ENCODE measurements at places on chromosomes 5 and 9. TPM values are rescaled to one million over a fixed set of nuclear protein-coding genes. Genes with fewer than 3 reads are reported as not detected.

DNA sequence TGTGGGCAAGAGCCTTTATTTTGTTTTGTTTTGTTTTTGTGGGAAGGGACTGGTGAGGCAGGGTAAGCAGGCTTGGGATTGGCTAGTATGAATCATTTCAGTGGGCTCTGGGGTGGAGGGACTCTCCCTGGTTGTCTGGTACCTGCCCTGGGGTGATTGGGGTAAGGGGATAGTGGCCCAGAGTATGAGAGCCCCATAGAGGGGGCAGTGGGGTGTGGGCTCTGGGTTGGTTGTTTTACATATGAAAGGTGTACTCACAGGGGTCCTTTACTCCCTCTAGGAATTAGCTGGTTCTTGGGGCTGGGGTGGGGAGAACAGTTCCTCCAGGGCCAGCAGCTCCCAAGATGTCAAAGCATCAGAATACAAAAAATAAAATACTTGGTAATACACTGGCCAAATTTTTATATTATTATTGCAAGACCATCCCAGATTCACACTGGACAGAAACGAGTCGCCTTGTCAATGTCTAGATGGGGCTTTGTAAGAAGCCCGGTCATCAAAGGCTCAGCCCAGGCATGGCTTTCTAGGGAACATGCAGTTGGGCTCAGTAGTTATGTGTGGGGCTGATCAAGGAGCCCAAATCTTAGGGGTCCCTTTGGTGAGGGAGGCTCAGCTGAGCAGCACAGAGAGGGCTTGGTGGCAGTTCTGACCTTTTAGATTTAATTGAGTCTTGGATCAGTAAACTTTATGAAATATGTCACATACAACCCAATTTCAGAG lies 190.5 kb downstream of the NXNL2 start:
- no peak for DNase-seq

Gene SMIM32
- not detected for total RNA-seq

DNA sequence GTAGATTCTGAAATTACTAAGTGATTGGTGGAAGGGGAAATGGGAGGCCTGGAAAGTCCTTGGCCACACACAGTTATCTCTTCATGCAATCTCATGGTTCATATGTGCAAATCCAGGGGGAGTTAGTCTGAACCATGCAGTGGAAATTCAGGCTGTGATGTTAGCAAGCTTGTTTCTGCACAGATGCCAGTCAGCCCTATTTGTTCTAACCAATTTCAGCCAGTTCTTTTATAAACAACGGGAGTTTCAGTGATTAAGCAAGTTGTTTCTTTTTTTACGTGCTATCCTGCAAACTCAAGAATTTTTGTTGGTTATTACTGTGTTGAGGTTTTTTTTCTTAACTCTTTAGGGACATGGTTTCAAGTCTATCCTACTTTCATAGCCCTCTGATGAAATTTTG lies 298.0 kb downstream of the FER start:
- DNase-seq: no peak

DNA sequence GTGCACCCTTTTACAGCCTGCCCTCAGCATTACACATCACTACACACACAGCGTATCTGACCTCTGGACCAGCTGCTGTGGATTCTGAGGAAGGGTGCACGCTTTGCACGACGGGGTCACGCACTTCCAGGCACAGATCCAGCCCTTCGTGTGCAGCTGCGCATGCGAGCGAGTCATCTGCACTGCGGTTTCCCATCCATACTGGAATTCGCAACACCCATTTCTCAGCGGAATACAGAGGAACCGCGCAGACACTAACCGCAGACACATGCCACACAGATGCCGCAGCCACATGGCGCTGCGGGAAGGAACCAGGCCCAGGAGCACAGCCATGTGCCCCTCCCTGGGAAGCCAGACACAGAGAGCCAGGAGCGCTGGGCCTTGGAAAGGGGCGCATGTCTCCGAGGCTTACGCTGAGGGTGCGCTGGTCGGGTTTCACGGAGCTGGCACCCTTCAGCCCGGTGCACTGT lies 43.5 kb downstream of the PNPLA7 start:
- no peak for DNase-seq

GRCh38 chr5:91146905-91147600 lies 236.1 kb downstream of the ARRDC3 start:
- DNase-seq: no peak

GRCh38 chr9:36690412-36691168 lies 117.9 kb downstream of the MELK start:
- DNase-seq: no peak

Gene NUDT12
- total RNA-seq: 0.78 TPM

- DNase-seq: no peak
These were observed 142.2 kb downstream of the SV2C start for GRCh38 chr5:76225336-76225735.

- DNase-seq: no peak
These were observed 463.7 kb downstream of the CYLC2 start for GRCh38 chr9:103458826-103459225.

DNA sequence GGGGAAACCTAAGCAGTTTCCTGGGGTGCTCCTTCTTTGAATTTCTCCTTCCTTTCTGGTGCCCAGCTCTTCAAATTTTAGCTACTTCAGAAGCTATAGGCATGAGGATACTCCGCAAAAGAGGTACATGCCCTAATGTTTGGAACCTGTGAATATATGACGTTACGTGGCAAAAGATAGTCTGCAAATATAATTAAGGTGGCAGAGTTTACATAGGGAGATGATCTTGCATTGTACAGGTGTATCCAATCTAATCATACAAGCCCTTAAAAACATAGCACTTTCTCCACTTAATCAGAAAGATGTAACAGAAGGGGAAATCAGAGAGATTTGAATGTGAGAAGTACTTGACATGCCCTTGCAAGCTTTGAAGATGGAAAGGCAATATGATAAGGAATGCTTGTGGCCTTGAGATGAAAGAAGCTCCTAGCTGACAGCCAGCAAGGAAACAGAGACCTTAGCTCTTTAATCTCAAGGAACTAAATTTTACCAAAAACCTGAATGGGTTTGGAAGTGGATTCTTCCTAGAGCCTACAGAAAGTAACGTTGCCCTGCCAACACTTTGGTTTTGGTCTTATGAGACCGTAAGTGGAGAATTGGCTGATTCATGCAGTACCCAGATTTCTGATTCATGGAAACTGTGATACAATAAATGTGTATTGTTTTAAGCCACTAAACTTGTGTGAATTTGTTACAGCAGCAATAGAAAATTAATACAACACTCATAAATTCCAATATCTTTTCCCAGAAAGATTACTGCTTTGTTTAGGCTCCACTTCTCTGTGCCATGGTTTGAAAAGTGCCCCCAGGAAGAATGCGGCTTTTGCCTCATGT lies 268.4 kb downstream of the FAM170A start:
- no peak for DNase-seq

GRCh38 chr9:95021166-95021886 lies 294.8 kb downstream of the AOPEP start:
- DNase-seq: no peak

Gene C9orf153
- total RNA-seq: 0.30 TPM

Gene KLHL3
- 16.3 TPM for total RNA-seq

DNA sequence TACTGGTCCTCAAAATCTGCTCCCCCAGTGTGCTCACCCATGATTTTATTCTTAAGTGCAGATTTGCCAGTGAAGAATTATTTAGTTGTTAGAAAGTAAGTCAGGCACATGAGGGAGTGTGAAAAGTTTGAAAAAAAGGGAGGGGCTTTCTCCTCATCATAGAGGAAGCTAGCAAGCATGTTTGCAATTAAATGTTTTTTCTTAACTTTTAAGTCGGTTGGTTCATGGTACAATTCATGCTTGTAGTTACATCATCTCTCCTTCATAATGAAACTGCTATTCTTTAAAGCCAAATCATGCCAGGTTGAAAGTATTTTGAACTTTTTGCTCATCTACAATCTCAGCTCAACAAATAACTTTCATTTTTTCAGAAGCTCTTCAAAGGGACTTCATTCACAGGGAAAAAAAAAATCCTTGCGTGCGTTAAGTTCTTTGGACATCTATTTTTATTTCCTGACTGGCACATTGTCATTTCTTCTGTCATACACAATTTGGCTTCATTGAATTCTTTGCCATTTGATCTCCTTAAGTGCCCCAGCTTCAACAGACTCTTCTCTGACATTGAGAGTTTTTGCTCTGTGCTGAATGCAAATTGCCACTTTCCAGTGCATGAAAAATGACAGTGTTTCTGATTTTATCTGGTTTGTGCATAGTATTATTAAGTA lies 456.9 kb downstream of the TMEM232 start:
- no peak for DNase-seq

Gene SPINK13
- total RNA-seq: not detected

DNA sequence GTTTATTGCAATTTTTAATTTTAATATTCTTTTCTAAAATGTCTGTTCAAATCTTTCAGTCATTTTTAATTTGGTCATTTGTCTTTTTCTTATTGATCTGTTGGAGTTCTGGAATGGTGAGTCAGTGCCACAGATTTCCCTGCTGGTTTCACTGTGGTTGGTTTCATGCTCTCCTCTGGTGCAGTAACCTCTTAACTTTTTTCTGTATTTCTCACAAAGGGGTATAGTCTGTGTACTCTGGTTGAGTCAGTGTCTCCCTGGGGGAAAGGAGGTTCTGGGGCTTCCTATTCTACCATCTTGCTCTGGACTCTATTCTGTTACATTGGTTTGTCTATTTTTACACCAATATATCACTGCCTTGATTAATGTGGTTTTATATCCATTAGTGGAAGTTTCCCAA lies 178.8 kb downstream of the CSNK1G3 start:
- no peak for DNase-seq

GRCh38 chr9:38107811-38108304 lies 38.8 kb upstream of the SHB start:
- no peak for DNase-seq

DNA sequence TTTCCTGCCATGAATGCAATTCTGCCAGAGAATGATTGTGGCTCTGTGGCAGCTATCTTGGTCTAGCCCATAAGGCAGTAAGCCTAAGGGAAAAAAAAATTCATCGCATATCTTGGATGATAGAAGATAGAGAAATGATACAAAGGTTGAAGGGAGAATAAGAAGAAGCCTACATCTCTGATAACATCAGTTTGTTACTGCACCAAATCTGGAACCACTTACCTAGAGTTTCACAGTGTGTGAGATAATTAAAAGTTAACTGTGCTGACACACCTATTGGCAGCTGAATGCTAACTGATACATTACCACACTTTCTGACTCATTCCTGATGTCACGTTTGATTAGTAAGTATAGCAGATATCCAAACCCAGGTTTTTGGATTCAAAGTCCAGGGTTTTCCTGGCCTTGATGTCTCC lies 91.6 kb upstream of the TAF11L2 start:
- DNase-seq: no peak

DNA sequence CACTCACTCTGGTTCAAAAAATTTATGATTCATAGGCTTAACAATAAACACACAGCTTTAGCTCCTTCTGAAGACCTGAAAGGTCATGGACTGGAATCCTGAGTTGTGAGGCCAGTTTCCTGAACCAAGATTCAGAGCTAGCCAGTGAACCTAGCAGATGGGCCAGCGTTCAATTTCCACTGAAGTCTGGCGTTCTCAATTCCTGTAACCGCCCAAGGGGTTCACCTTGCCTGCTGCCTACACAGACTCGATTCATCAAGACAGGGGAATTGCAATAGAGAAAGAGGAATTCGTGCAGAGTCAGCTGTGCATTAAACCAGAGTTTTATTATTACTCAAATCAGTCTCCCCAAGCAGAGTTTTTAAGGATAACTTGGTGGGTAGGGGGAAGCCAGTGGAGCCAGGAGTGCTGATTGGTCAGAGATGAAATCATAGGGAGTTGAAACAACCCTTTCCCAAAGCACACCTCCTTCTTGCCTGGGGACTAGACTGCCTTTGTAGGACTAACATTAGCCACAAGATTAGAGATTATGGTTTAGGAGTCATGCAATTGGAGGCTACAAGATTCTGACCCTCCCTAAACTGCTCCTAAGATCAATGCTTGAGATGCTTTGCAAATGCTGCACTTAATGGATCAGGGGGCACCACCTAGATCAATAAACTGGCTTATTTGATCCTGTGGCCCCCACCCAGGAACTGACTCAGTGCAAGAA lies 117.5 kb upstream of the SHB start:
- no peak for DNase-seq

DNA sequence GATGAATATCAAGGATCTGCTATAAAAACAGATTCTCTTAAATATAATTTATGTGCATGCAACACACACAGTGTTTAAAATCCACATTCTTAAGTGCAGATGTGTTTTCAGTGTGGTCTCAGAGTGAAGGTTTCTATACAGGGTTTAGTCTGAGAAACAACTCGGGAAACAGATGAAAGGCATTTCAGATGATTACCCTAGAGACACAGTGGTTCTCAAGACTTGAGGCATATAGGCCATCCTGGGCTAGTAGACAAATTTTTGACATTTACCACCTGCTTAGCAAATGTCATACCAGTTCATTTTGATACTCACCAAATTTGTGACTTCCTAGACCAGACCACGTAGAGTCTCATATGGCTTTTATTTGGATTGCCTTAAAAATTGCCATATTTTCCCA lies 216.5 kb downstream of the ARL15 start:
- DNase-seq: no peak

GRCh38 chr5:134574521-134574920 lies 49.1 kb downstream of the JADE2 start:
- DNase-seq: no peak

- DNase-seq: no peak
These were observed 315.7 kb downstream of the MAT2B start for GRCh38 chr5:163821142-163821541.
